ENCODE measurements at places on chromosomes 7 and 10.
A peak's percentile ranks its signal among the peaks of the same experiment; 100 is the strongest.

GRCh38 chr7:70589010-70589409 is 542.9 kb upstream of the GALNT17 start:
- DNase-seq = no peak

GRCh38 chr10:121071901-121072300 is 220.7 kb downstream of the WDR11 start:
- DNase-seq = no peak

DNA sequence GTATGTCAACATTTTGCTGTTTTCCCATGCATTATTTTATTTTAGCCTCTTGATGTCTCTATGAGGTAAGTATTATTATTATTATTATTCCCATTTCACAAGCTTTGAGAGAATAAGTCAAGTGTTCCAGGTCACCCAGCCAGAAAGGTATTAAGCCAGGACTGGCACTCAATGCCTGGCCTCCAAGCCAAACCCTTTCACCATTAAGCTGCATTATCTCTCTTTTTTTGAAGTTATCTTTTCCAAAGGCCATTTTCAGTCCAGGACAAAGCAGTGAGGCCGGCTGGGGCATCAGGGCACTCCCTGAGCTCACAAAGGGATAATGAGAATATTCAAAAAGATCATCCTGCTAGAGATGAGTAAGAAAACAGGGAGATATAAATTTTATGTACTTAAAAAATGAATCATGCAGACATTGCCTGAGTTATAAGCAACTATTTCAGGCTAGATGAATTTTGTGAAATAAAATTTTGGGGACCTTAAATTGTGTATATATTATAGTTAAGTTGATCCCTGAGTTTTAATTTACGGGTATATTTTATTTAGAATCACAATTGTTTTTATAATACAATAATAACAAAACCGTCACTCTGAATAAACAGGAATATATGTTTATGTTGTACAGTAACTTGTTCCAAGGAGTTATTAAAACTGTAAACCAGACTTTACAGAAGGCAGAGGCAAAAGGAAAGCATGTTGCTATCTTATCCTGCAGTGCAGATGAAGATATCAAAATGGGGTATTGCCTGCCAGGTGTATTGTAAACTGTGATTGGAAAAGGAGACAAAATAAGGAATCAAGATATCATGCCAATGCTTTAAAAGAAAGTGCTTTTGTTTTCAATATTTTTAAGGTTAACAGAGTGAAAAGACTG is 51.3 kb upstream of the CAV2 start:
- no peak for DNase-seq

DNA sequence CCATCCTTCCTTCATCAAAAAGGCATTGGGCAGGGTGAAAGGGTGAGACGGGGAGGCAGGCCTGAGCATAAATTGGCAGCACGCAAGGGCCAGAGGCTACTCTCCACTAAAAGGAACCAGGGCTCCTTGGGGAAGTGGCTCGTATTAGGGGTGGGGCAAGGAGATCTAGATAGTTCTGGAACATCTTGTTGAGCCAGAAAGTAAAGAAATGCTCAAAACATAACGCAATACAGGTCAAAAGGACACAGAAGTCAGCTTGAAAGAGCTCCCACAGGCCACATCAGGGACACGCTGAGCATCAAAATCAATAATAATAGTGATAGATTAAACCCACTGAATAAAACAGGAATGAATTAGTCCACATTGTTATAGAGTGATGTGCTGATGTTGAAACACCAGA is 203.1 kb downstream of the ELMO1 start:
- DNase-seq = peak; percentile 28

Data from inflammatory macrophage treated with lipopolysaccharide for 4 hours (primary cell).